ENCODE measurements at places on chromosomes 2 and 18. TPM values are rescaled to one million over a fixed set of nuclear protein-coding genes. Genes with fewer than 3 reads are reported as not detected.

Gene PPM1B
- total RNA-seq = 36.2 TPM

Gene TAF4B
- 2.3 TPM for total RNA-seq

Gene LHCGR
- total RNA-seq = not detected

Gene LYPD1
- 0.18 TPM for total RNA-seq

Gene DLX1
- 25.2 TPM for total RNA-seq

All from osteocyte (in vitro differentiated cells).